ENCODE measurements at places on chromosomes 5 and 9.
A peak's percentile ranks its signal among the peaks of the same experiment; 100 is the strongest.

DNA sequence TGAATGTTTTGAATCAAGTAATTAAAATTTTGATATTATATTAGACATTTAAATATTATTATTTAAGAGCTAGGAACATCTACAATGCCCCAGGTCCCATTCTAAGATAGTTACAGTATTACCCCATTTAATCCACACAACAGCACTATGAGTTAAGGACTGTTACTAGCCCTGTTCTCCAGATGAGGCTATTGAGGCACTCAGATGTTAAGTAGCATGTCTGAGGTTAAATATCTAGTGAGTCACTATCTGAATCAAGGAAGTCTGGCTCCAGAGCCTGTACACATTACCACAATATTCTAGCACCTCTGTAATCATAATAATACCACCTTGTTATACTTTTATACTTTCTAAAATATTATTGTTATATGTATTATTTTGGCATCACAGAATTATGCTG is 304.6 kb downstream of the PDE4D start:
- no peaks in the 10 kb centered on the region for H3K27me3 ChIP-seq
- H3K4me1 ChIP-seq: no peaks in the 10 kb centered on the region
- no peak overlapping the region for H3K4me3 ChIP-seq
- no peak overlapping the region for H3K27ac ChIP-seq

DNA sequence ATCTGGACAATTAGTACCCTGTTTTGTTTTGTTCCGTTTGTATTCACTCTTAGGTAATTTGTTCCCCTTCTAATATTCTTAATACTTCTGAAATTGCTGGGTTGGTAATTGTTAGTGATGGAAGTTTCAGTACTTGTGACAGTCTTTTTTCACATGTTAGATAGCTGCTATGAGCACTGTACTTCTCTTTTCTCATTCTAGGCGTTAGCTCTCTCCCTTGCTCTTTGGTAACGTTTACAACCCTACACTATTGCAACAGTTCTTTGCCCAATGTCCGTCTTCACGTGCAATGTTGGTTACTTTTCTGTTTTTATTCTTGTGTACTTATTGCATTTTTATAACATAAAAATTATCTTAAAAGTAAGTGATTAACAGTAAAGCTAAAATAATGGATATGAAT is 1509.0 kb downstream of the MAT2B start:
- DNase-seq: no peak
- H3K4me1 ChIP-seq: no peaks in the 10 kb centered on the region
- H3K36me3 ChIP-seq: no peaks in the 10 kb centered on the region
- H3K27ac ChIP-seq: no peak overlapping the region

DNA sequence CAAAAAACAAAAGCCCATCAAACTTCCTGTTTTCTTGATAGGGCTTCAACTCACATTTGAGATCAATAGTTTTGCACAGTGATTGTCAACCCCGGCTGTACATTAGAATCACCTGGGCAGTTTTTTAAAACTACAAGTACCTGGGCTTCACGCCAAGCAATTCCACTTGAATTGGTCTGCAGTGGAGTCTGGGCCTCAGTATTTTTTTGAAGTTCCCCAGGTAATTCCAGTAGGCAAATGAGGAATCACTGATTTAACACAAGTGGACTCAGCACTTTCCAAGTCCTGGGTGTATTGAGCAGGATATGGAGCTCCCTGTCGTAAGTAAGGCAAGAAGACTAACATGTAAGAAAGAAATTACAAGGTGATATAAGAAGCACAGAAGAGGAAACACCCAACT is 14.8 kb upstream of the SMIM15 start:
- H3K4me1 ChIP-seq: peaks cover 1% of the 10 kb centered on the region
- H3K36me3 ChIP-seq: no peaks in the 10 kb centered on the region
- H3K27me3 ChIP-seq: no peaks in the 10 kb centered on the region
- DNase-seq: no peak

- H3K27ac ChIP-seq: no peak overlapping the region
- no peaks in the 10 kb centered on the region for H3K4me1 ChIP-seq
- H3K36me3 ChIP-seq: no peaks in the 10 kb centered on the region
- H3K27me3 ChIP-seq: no peaks in the 10 kb centered on the region
These were observed 25.4 kb upstream of the ZSWIM6 start for GRCh38 chr5:61306531-61307131.

DNA sequence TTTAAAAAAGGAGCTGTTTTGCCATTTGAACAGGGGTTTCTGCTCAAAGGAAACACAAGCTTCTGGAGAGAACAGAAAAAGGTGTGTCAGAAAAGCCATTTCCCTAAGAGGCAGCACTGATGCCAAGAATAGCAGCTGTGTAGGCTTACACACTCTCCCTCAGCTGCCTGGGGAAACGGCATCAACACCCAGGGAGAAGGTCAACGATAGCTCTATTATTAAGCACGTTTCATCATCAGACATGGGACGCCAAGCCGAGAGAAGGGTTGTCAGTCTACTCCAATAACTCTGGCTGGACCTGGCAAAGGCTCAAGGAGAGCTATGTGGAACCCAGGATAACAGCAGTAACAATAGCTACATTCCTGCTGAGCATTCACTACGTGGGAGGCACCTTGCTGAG is 314.2 kb downstream of the CDK5RAP2 start:
- H3K4me3 ChIP-seq: no peak overlapping the region
- H3K27ac ChIP-seq: no peak overlapping the region
- H3K27me3 ChIP-seq: no peaks in the 10 kb centered on the region
- DNase-seq: no peak

- no peaks in the 10 kb centered on the region for H3K27me3 ChIP-seq
- peaks cover 4% of the 10 kb centered on the region for H3K36me3 ChIP-seq
- H3K27ac ChIP-seq: no peak overlapping the region
- no peak overlapping the region for H3K4me3 ChIP-seq
- no peaks in the 10 kb centered on the region for H3K4me1 ChIP-seq
- DNase-seq: no peak
These were observed 4.9 kb downstream of the SLC25A51 start for GRCh38 chr9:37899041-37899440.

DNA sequence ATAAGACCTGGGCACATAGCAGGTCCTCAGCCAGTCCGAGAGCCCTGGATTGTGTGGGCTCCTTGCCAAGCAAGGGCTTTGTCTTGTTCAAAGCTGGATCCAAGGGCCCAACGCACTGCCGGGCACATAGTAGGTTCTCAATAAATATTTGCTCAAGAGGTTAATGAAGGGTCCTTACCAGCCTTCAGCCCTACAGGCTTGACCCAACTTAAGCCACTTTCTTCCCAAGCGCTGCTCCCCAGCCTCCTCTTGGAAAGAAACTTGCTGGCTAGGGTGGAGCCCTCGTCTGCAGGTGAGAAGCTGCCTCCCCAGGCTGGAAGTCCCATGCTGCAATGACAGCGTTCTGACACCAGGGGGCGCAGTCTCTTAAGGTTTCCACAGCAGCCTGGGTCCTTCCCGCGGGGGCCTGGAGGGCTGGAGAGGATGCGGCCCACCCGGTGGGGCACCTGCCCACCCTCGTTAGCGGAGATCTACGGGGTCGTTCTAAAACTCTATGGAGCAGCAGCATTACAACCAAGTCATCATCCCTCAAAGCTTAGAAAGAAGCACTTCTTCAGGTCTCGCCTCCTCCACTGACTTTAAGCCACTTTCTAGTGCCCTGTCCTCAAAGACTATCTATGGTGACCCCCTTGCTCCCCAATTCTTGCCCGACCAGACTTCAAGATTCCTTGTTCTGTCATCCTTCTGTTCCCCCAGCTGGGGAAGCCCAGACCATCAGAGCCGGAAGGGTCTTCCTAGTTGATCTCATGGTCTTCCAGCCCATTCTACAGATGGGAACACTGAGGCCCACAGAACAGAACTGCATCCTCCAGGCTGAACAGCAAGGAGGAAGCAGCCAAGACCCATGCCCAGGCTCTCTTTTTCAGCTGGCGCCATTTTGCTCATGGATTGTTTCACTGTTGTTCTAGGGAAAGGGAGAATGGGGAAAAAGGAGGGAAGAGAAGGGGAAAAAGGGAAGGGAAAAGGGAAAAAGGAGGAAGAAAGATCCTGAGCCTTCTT is 115.4 kb downstream of the LHX2 start:
- peaks cover 2% of the 10 kb centered on the region for H3K36me3 ChIP-seq
- DNase-seq: peak; percentile 54
- H3K27me3 ChIP-seq: no peaks in the 10 kb centered on the region

DNA sequence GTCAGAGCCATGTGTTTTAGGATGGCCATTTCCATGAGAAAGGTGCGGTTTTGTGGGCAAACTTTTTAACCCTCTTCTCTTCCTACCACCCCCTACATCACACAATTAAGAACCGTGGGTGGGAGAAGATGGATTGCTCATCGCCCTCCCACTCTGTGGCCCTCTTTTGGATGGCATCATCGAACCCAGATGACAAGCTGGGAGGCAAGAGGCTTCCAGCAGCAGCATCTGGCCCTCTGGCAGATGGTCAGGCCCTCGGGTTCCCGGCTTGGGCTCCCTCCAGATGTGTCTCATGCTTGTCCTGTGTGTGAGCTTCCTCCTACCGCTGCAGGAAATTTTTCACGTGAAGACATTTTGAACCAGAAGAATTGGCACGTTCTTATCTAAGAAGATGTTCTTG is 199.9 kb downstream of the EBF1 start:
- H3K4me3 ChIP-seq: no peak overlapping the region
- DNase-seq: no peak
- H3K36me3 ChIP-seq: no peaks in the 10 kb centered on the region
- no peak overlapping the region for H3K27ac ChIP-seq
- H3K4me1 ChIP-seq: peaks cover 4% of the 10 kb centered on the region

- no peak for DNase-seq
- no peaks in the 10 kb centered on the region for H3K4me1 ChIP-seq
- H3K4me3 ChIP-seq: peak overlapping the region; percentile 79
- no peaks in the 10 kb centered on the region for H3K27me3 ChIP-seq
- no peak overlapping the region for H3K27ac ChIP-seq
- peaks cover 18% of the 10 kb centered on the region for H3K36me3 ChIP-seq
These were observed 676 bp downstream of the NOL6 start for GRCh38 chr9:33472881-33473615.

GRCh38 chr5:176817369-176817840 is 7.0 kb downstream of the UNC5A start:
- peak overlapping the region; percentile 38 for H3K4me3 ChIP-seq
- no peak for DNase-seq
- peaks cover 2% of the 10 kb centered on the region for H3K27me3 ChIP-seq

- H3K4me3 ChIP-seq: no peak overlapping the region
- H3K36me3 ChIP-seq: no peaks in the 10 kb centered on the region
- H3K27ac ChIP-seq: no peak overlapping the region
- DNase-seq: no peak
These were observed 199.8 kb downstream of the EDIL3 start for GRCh38 chr5:84184857-84185256.

DNA sequence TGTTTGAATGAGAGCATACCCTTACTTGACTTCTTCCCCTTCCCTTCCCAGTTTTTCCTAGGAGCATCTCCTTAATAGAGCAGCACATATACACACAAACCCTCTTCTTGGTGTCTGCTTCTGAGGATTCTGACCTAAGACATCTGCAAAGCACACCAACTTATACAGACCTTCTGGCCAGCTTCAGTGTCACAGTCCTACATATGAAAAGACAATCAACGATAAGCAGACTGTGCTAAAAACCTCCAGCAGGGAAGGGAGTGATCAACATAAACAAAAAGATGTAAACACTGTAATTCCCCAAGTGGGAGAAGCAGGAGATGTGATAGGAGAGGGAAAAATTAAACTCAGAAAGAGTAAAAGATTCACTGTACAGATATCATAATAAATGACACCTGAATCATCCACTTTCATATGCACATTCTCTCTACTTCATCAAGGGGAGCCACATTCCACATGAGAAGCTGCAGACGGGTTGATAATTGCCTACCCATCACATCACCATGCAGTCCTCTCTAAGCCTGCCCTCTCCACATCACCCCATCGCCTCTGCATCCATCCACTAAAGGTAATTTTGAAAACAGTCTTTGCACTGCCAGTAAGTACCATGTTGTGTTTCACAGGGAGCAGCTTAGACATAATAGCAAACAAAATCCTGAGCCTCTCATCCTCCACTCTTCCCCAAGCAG is 13.0 kb downstream of the APBA1 start:
- H3K4me1 ChIP-seq: no peaks in the 10 kb centered on the region
- no peak overlapping the region for H3K27ac ChIP-seq
- no peak for DNase-seq
- H3K27me3 ChIP-seq: no peaks in the 10 kb centered on the region

GRCh38 chr9:100933656-100934055 is 94.9 kb upstream of the PLPPR1 start:
- no peaks in the 10 kb centered on the region for H3K36me3 ChIP-seq
- H3K27ac ChIP-seq: no peak overlapping the region
- no peaks in the 10 kb centered on the region for H3K4me1 ChIP-seq
- no peak overlapping the region for H3K4me3 ChIP-seq

GRCh38 chr9:92725266-92725545 is 39.4 kb downstream of the BICD2 start:
- peaks cover 12% of the 10 kb centered on the region for H3K36me3 ChIP-seq
- DNase-seq: no peak
- no peak overlapping the region for H3K4me3 ChIP-seq
- no peak overlapping the region for H3K27ac ChIP-seq
- H3K27me3 ChIP-seq: no peaks in the 10 kb centered on the region

Data from iPS DF 6.9 (cell line).